ENCODE measurements at places on chromosomes 5 and 9.

DNA sequence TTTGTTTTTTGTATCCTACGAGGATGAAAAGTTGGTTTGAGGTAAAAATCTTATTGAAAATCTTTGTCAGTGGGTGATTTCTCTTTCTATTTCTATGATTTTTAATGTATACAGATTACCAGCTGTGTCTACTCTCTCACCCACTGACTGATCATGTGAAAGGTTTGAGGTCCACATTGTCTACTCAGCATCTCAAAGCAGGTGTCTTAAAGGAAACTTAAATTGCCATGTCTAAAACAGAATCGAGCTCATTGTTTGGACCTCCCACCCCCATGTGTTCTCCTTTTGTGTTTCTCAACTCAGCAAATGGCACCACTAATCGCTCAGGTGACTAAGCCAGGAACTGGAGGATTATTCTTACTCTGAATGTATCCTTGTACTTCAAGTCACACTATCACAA is 121.5 kb downstream of the YTHDC2 start:
- DNase-seq: no peak

- no peak for DNase-seq
Observed at GRCh38 chr5:58255970-58256369, 203.9 kb downstream of the PLK2 start.

- DNase-seq: no peak
Observed at GRCh38 chr9:110764006-110764405, 95.4 kb downstream of the MUSK start.

DNA sequence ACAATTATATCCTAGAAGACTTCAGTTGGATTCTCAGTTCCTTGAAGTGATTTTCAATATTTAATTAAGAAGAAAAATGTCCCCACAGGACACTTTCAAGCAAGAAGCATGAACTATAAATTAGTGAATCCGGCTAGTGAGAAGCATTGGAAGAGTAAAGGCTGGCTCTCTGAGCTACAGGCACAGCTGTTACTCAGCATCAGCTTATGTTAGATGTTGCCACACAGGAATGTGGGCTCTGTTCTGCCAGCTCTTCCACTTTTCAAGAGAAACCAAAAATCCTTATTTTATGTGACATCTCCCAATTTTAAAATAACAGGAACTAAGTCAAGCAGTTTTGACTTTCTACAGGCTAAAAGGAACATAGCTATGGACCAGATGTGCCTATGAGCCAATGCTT is 14.9 kb downstream of the ZNF474 start:
- DNase-seq: no peak

GRCh38 chr5:131521252-131521651 is 113.8 kb downstream of the RAPGEF6 start:
- no peak for DNase-seq

GRCh38 chr9:4042991-4043390 is 256.9 kb downstream of the GLIS3 start:
- no peak for DNase-seq

GRCh38 chr5:151757233-151758140 is 944 bp downstream of the ATOX1 start:
- DNase-seq: no peak

- DNase-seq: no peak
Observed at GRCh38 chr5:2267991-2268390, 385.3 kb upstream of the IRX4 start.

GRCh38 chr9:135214054-135214640 is 126.7 kb downstream of the OLFM1 start:
- no peak for DNase-seq
